Dorsolateral prefrontal cortex (tissue), 122 donors: ENCODE measurements at places on chromosomes 7 and 10.

DNA sequence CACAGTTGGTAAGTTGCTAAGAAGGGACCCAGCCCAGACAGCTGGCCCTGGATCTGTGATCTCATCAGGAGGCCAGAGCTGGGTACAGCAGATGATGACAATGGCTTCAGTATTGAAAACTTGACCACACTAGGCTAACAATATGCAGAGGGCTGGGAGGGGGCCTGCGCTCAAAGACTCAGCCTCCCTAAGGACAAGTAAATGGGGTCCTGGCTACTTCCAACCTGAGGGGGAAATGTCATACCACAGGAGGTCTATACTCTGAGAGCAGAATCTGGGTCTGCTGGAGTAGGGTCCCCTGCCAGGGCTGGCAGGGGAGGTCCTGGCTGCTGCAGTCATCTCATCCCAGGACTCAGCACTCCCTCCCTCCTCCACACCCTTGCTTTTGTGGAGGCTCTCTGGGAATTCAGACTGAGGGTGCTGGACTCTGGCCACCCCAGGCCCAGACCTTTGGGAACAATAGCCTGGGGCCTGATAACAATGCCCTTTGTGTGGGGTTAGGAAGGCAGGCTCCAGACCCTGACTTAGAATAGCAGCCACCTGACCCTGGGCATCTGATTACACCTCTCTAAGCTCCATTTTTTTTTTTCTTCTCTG, 1.4 kb downstream of the FXYD4 start:
- peak; percentile 85 for DNase-seq

GRCh38 chr7:42688056-42688371, 223.9 kb downstream of the C7orf25 start:
- no peak for DNase-seq

GRCh38 chr10:60186315-60187071, 203.2 kb downstream of the ANK3 start:
- DNase-seq, result no peak

GRCh38 chr7:122135275-122135674, 8.8 kb downstream of the AASS start:
- no peak for DNase-seq

- DNase-seq, result peak; percentile 80
These were observed 10.9 kb downstream of the CDHR1 start for GRCh38 chr10:84205049-84205852.

- no peak for DNase-seq
These were observed 63.3 kb upstream of the GHITM start for GRCh38 chr10:84076047-84076388.
